Progenitor cell of endocrine pancreas (in vitro differentiated cells): ENCODE measurements at places on chromosomes 6 and 20.

DNA sequence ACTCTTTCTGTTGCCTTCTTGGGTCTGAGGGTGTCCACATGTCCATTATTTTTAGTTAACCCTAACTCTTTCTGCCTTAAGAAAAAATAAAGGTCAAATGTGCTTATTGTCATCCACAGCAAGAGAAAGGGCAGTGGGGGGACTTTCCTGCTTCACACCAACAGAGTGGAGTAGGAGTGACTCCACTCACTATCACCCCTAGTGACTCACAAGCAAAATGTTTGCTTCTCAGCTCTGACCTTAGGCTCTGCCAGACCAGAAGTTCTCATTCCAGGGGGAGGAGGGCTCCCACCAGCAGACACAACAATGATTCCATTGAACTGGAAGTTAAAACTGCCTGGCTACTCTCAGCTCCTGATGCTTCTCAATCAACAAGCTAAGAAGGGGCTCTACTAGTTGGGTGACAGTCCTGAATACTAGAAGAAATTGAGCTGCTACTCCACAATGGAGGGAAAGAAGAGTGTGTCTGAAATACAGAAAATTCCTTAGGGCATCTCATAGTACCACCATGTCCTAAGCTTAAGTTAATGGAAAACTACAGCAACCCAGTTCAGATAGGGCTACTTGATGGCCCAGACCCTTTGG is 83.9 kb upstream of the AFDN start:
- no peak for DNase-seq

- no peak for DNase-seq
Observed at GRCh38 chr20:10976051-10976450, 302.3 kb upstream of the JAG1 start.

- no peak for DNase-seq
Observed at GRCh38 chr6:72977114-72977513, 248.2 kb downstream of the KHDC1L start.

DNA sequence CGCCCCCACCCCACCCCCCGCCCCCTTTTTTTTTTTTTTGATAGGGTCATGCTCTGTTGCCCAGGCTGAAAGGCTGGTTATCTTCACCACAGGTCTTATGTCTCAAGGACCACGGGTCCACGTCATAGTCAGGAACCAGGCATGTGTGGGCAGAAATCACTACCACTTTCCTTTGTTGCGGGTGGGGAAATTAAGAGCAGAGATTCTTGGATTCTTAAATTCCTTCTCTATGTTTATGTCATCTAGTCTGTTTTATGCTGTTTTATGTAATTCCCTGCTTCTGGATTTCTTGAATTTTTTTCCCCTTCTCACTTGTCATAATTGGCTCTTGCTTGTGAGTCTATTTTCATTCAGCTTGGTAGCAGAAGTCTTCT is 25.8 kb upstream of the PLCG1 start:
- no peak for DNase-seq

DNA sequence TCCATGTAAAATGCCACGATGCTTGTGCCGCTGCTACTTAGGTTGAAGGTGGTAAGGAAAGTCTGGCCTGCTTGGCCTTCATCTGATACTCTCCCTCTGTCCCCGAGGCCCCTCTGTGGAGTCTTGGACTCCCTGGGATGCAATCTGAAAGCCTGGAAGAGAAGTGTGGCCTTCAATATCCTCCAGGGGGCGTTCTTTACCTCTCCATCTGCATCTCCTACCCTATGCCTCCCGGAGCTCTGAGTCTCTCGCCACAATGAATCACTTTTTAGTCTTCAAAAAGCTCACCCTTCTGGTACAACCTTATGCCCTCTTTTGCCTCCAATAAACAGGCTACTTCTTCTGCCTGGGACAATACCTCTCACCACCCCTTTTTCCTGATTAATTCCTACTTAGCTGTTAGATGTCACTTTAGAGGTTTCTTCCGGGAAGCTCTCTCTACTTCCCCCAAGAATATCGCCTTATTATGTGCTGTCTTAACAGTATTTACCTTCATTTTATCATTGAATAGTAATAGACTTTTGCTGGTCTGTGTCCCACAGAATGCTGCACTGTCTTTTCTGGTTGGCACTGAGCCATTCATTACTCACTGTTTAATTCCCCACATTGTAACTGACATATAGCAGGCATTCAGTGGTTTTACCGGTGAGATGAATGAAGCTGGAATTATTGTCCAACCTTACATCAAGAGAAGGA is 13.9 kb upstream of the ATG5 start:
- peak; percentile 23 for DNase-seq

- no peak for DNase-seq
Observed at GRCh38 chr20:52172392-52173047, 19.1 kb downstream of the ZFP64 start.

GRCh38 chr20:36682311-36682710 is 36.3 kb upstream of the SLA2 start:
- no peak for DNase-seq

GRCh38 chr6:153449279-153449678 is 318.2 kb upstream of the RGS17 start:
- DNase-seq, result no peak
